ENCODE measurements at places on chromosomes 5 and 9.

DNA sequence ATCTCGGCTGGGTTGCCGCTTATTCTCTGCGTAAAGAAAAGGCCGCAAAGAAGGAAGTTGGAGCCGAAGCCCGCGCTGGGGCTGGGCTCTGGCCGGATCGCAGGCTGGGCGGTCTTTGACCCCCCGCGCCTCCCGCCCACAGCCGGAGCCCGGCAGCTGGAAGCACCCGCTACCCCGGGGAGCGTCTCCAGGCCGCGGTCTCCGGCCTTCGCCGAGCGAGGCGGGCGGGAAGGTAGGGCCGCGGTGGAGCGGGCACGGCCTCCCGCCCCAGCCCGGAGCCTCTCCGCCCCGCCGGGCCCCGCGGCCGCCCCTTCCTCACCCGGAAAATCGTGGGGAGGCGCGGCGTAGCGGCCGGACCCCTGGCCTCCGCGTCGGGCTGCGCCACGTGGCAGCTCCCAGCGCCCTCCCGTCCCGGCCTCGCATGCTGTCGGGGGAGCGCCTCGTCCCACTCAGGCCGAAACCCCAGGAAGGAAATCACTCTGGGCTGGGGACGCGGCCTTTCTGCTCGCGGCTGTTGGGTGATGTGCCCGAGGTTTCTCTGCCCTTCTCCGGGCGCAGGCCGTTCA is 12.0 kb downstream of the FOXD1 start:
- no peak for DNase-seq

DNA sequence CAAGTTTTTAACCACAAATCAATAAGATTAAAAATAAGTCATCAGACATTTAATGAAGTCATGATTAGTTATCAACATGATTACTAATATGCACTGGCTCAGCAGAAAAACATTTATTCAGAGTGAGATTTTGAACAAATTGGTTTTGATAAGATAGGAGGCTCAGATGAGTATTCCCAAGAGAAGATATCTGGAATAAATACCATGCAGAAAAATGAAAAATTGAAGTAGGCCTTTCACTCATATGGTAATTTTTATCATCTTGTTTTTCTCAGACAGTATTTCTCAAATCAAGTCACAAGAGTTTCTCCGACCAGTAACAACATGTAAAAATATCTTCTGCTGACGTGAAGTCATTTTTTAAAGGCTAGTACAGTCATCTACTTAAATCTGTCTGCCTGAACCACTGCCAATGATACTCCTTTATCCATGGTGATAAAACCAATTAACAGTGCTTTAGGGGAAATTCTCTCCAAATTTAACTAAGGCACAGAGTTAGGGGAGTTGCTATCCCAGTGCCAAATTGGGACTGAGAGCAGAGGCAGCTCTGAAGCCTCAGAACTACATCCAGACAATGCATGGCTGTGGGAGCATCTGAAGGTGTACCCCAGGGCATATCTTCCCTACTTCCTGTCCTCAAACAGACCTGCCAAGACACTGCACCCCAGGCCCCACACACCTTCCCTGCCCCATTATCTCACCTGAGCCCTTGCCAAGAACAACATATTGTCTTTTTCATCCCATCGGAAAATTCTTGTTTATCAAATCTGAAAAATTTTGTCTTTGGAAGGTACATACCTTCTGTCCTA is 105.5 kb upstream of the TSLP start:
- DNase-seq, result no peak

DNA sequence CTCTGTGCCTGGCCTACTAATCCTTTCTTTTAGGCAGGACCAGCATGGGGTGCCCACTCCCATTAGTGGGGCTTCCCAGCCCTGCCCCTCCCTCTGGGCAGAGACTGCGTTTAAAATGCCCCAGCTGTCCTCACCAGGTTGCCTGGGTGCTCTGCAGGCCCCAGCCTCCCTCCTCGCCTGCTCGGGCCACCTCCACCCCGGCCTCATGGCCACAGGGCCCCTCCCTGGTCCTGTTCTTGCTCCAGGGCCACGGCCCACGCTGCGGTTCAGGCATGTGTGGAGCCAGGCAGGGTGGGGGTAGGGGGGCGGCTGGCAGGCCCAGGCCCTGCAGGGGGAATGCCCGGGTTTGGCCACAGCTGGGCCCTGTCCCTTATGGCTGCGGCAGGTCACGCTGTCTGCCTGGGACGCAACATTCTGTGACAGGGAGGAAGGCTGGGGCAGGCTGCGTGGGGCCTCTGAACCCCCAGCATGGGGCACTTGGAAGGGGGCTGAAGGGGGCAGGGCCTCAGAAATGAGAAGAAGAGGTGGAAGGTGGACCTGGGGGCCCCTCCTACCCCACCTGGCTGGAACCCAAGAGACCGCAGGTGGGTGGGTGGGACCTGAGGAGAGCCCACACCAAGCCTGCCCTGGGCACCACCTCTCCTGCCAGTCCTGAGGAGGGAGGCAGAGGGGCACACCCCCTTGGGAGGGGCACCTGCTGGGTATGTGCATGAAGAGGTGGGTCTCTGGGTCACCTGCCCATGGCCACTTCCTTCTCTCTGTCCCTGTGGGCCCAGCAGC is at the start of gene LCN12:
TSS of gene LCN12 (plus strand) at position 733 of the 780 bp plus-strand sequence. CDS start 55 bp downstream, outside the sequence.
- no peak for DNase-seq

DNA sequence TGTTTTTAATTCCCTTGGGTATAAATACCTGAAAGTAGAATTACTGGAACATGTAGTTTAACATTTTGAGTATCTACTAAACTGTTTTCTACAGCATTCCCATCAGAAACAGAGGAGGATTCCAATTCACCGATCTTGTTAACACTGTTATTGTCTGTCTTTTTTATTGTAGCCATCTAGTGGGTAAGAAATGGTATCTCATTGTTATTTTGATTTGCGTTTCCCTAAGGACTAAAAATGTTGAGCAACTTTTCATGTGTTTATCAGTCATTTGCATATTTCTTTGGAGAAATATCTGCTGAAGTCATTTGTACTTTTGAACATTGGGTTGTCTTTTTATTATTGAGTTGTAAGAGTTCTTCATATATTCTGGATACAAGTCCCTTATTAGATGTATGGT is 135.2 kb upstream of the NFIL3 start:
- no peak for DNase-seq

DNA sequence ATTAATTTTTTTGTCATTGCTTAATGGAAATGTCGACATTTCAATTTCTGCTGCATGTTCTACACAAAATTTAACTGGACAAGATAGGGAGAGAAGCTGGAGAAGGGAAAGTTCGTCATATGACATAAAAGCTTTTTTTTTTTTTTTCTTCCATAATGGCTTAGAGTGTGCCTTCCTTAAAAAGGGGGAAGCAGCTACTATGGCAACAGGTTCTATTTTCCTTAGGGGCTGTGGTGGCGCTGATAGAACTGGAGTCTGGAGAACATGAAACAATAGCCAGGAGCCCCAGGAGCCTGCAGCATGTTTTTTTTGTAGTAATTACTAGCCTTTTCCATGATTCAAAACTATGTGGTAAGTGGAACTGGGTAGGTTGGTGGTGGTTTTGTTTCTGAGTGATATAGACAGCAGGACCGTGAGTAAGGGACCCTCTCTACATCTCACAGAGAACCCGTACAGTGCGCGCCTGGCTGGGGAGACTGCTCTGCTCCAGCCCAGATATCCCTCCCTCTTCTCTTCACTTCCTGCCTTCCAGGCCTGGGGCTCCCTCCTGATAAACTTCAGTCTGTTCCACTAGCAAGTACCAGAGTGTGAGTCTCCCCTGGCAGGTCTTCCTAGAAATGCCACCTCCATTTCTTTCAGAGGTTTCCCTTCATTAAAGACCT is 301.6 kb downstream of the NR3C1 start:
- no peak for DNase-seq

DNA sequence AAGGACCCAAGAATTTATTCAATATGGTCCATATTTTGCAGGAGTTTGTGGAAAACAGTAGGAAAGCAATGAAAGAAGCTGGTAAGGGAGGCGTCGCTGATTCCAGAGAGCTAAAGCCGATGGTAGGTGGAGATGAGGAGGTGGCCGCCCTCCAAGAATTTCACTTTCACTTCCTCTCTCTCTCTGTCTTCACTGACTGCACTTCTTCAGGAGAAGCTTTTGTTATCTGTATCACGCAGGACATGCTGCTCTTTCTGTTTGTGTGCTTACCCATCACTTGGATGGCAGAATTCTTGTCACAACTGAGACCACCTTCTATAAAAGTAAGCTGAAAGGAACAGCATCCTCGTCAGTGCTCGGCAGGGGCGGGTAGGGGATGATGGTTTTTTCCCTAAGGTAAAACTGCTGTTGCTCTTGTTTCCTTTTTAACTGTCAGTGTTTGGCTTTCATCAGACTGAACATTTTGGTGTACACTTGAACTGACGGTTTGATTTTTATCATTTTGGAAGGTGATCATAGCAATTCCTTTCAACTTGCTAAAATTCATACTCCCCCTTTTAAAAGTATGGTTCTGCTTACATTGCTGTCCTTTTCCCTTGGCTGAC is 62.4 kb upstream of the FSD1L start:
- no peak for DNase-seq

DNA sequence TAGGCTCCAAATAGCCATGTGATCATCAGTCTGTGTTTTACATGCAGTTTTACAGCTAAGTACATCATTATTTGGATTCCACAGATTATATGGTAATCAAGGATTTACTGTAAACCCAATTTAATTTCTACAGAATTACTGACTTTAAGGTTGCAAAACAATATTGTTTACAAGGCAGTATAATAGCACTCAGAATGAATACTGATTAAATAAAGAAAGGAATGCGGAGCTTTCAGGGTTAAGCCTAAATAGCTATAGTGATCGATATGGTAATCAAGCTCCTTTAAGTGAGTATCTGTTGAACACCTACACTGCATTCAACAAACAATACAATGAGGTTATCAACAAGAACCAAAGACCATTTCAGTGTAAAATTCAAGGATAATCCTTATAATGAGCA is 64.3 kb downstream of the DMAC1 start:
- no peak for DNase-seq

DNA sequence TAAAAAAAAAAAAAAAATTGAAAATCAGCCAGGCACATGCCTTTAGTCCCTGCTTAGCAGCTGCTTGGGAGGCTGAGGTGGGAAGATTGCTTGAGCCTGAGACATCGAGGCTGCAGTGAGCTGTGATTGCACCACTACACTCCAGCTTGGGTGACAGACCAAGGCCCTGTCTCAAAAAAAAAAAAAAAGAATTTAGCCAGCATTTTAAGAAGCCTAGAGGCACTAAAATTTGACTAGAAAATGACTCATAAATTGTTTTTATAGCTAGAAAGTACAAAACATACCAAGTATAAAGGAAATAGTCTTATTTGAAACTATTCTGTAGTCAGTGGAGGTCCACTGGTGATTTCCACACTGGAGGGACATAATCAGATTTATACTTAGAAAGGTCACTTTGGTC is 17.5 kb downstream of the LRRC70 start:
- DNase-seq, result no peak

DNA sequence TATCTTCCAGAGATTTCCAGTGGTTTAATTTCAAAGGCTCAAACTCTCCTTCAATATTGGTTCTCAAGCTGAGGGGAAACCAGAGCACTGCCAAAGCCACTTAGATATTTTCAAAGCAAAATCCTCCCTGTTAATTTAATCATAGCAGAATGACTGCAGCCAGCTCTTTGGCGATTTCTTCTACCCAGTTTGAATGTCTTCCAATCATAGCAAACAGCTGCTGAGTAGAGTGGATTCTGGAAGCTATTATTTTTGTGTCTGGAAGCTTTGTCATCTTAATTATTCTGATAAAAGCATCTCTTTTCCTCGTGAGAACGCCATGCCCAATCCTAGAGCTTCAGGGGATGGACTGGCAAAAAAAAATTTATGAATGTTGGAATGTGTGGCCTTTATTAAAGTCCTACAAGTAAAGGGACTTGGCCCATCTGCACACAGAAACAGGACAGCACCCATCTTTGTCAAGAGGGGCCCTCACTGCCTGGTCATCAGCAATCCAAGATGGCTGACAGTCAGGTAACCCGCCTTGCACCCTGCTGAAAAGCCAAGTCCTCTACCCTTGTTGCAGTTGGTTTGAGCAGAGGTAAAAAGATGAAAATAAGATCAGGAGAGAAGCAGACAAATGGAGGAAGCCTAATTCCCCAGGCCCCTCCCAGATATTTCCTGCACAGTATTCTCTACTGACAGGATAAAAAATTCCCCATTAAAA is 125.1 kb downstream of the SUSD1 start:
- no peak for DNase-seq

DNA sequence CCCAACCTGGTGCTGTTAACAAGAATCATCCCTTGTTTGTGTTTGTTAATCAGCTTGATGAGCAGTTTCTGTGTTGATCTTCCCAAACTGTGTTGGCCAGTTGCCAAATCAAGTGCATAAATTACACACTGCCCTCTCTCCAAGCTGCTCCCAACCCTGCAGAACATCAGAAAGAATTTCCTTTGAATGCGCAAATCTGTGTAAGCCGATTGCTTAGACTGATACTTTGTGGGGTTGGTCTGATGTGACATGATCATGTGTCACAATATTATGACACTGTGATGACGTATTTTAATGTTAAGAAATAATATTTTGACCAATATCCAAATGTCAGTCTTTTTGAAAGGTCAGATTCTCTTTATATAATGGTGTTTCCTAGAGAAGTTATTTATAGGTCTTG is 766.4 kb upstream of the WWC1 start:
- no peak for DNase-seq

- no peak for DNase-seq
These were observed 22.8 kb upstream of the DTWD2 start for GRCh38 chr5:119011186-119011585.

GRCh38 chr5:79505138-79505537 is 8.8 kb downstream of the HOMER1 start:
- DNase-seq, result no peak

GRCh38 chr9:15361737-15362136 is 54.7 kb upstream of the TTC39B start:
- DNase-seq, result no peak

Data from HTR-8/SVneo (cell line).